ENCODE measurements at places on chromosomes 5 and 9.

DNA sequence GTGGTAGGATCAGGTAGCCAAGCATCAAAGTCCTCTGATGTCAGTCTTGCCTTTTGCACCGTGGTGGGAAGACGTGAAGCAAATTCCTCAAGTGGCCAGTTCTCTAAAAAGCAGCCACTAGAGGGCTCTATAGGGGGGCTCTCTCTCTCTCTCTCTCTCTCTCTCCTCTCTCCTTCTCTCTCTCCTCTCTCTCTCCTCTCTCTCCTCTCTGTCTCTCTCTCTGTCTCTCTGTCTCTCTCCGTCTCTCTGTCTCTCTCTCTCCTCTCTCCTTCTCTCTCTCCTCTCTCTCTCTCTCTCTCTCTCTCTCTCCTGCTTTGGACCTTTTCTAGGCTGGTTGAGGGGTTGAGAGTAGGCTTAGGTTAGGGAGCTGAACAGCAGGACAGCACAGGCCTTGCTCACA, 13.9 kb upstream of the OSMR start:
- DNase-seq: no peak

DNA sequence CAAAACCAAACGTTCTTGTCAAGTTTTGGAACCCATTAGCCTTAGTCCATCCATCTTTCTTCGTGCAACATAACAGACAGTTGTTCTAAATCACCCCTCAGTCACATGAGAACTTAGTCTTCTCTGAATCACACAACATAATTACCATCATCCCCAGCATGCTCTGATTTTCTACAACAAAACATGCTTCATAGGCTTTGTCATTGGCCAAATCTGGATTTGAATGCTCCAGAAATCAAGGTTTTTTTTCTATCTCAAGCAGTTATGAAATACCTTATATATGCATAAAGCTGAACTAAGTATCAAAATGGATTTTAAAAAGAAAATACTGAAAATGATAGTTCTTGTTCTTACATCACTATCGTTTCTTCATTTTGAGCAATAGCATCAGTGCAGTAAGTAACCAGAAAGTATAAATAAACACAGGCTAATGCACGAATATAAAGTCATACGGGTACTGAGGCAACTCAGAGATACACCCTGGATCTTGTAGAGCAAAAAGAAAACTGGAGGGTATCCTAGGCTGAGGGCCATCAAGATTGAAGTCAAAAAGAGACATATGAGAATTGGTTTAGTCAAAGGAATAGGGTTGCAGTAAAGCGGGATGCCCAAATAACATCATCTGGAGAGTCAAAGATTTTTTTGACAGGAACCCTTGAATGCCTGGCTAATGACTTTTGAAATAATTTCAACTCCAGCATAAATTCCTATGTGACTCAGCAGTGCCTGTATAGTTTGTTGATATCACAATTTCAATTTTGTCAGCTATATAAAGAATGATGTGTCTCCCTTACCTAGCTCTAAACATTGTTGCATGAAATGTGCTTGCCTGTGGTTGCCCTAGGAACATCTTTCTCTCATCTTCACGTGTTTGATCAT, 164.7 kb downstream of the ADAMTSL1 start:
- no peak for DNase-seq

GRCh38 chr9:129341987-129342348, 163.9 kb upstream of the IER5L start:
- no peak for DNase-seq

GRCh38 chr5:35502206-35502605, 115.5 kb upstream of the SPEF2 start:
- DNase-seq: no peak

GRCh38 chr5:115586525-115587146, 15.6 kb downstream of the TICAM2 start:
- peak; percentile 32 for DNase-seq

DNA sequence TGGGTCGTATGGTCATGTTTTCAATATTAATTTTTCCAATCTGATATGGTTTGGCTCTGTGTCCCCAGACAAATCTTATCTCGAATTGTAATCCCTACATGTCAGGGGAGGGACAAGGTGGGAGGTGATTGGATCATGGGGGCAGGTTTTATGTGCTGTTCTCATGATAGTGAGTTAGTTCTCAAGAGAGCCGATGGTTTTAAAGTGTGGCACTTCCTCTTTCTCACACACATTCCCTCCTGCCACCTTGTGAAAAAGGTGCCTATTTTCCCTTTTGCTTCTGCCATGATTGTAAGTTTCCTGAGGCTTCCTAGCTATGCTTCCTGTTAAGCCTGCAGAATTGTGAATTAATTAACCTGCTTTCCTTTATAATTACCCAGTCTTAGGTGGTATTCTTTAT, 309.1 kb upstream of the GRIN3A start:
- DNase-seq: no peak

GRCh38 chr9:76652894-76653293, 111.3 kb upstream of the PCA3 start:
- DNase-seq: no peak

- no peak for DNase-seq
Measured at GRCh38 chr5:171588790-171589189, 169.3 kb downstream of the FGF18 start.

- peak; percentile 19 for DNase-seq
Measured at GRCh38 chr9:130701059-130702022, 7.8 kb downstream of the EXOSC2 start.

- DNase-seq: no peak
Measured at GRCh38 chr5:149355688-149356087, 2.2 kb upstream of the PCYOX1L start.

- DNase-seq: no peak
Measured at GRCh38 chr9:128124451-128124850, 3.1 kb downstream of the PTGES2 start.

DNA sequence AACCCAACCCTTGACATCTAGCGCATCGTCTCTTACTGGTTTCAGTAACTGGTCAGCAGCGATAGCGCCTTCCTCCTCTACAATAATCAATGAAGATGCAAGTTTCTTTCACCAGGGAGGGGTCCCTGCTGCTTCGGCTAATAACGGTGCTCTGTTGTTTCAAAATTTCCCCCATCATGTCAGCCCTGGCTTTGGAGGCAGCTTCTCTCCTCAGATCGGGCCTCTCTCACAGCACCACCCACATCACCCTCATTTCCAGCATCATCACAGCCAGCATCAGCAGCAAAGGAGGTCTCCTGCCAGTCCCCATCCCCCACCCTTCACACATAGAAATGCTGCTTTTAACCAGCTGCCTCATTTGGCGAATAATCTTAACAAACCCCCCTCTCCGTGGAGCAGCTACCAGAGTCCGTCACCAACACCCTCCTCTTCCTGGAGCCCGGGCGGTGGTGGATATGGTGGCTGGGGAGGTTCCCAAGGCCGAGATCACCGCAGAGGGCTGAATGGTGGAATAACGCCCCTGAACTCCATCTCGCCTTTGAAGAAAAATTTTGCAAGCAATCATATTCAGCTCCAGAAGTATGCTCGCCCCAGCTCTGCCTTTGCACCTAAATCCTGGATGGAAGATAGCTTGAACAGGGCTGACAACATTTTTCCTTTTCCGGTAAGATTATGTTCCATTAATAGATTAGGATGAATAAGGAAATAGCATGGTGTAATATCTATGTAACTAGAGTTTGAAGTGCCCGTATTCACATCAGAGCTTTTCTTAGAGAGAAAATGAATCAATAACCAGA, 2.2 kb downstream of the CPEB4 start:
- DNase-seq: peak; percentile 47

GRCh38 chr5:94967525-94967924, 317.4 kb downstream of the MCTP1 start:
- no peak for DNase-seq

GRCh38 chr5:56522960-56523359, 289.8 kb upstream of the ANKRD55 start:
- no peak for DNase-seq

- no peak for DNase-seq
Measured at GRCh38 chr5:179836225-179837019, 15.7 kb downstream of the SQSTM1 start.

DNA sequence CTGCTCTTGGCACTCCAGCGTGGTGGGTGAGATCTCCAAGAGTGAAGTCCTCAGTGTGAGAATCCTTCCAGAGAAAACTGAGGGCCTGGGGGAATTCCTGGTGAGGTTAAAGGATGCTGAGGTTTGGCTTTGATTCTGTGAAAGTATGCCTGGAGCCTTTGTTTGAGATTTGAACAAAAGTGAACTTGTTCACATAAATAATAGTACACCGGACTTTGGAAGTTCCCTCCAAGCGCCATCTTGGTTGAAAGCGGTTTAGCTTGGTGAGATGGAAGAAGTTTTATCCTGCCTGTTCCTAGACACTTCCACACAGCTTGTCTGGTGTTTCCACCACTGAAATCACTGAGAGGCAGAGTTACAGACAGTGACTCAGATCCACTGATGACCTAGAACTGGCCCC, 286.4 kb downstream of the NTRK2 start:
- DNase-seq: no peak

DNA sequence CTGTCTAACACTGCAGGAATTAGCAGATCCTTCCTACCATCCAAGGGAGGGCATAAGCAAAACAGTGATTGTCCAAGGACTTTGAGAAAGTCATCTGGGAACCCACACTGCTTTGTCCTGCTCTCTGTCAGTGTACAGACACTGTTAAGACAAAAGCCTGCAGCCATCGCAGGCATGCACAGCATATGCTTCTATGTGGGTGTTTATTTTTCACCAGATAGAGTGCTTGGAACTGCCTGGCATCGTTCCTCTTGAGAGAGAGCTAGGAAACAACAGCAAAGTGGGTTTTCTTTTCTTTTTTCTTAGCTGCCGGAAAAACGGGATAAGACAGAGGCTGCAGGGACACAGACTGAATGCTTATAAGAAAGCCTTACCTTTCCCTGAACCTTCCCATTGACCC, 212.3 kb downstream of the ICE1 start:
- no peak for DNase-seq

DNA sequence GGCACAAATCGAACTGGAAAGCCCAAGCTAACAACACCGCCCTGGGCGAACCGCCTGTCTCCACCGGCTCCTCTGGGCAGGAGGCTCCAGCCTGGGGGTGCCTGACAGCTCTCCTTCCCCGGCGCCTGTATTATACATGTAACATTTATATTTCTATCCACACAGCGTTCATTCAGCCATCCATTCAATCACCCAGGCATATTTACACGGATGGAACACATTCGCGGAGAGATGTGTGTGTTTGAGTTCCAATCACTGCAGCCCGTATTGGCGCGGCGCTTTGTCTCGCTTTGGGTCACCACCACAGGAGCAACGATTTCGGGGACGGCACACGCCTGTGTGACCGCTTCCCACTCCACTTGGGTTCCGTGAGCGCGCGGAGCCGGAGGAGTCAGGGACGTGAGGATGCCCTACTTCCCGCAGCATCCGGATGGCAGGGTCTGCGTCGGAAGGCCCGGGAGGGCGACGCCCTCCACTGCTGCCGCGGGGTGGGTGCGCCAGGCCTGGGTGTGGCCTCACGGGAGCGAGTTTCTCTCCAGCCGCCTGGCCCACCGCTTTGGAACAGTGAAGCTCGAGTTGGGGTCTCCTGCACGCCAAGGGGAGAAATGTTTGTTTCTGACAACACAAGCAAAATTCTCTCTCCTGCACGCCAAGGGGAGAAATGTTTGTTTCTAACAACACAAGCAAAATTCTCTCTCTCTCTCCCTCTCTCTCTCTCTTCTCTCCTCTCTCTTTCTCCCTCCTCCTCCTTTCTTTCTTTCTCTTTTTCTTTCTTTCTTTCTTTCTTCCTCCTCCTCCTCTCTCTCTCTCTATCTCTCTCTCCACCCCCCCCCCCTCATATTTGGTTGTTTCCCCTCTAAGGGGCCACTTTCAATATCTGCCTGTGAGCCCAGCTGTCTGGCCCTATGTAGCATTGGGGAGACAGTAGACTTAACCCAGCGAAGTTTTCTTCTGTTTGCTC, 1.1 kb upstream of the SV2C start:
- peak; percentile 44 for DNase-seq

GRCh38 chr9:109950710-109951443, 170.9 kb downstream of the PALM2AKAP2 start:
- DNase-seq: no peak

- DNase-seq: no peak
Measured at GRCh38 chr5:67206929-67207328, 10.3 kb upstream of the CD180 start.

DNA sequence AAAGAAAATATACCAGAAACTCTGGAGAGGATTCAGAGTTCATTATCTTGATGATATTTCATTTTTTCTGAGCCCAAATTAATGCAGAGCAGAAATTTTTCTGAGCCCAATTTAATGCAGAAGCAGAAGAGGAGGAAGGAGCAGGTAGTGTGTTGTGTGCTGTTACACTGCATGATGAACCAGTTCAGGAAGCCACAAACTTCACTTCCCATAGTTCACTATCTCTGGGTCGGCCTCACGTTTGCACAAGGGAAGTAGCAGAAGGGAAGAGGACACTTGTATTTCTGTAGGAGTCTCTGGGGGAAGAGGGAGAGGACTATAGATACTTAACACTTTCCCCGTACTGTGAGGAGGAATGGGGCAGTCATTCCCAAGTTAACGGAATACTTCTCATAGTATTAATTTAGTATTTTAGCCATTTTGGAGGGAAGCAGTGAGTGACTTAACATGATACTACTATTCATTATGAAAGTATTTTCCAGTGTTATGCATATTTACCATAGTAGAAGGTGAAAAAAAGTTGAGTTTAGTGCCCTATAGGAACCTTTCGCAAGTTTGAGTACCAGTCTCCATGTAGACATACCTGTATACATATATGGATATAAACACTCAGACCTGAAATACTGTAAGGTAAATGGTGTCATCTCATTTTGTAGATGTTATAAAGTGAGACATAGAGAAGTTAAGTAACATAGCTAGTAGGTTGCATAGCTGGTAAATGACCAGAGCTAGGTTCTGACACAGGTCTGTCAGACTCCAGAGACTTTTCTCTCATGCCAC, 30.0 kb downstream of the XPA start:
- DNase-seq: no peak

DNA sequence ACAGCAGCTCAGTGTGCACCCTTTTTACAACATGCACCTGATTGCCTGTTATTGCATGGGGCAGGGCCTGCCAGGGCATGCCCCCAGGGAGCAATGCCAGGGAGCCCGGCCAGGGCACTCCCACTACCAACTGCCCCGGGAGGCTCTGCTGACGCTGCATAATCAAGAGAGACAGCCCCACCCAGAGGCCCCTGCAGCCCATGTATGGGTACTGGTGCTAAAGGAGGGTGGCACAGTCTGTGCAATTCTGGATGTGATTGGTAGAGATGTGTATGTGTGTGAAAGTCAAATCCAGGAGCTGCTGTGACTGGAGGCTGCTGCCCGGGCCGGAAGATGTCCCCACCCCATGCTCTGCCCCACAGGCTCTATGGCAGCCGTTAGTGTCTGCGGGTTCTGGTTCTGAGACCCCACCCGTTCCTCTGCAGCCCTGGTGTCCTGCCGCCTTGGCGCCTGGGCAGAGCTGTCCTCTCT, 3.9 kb upstream of the NEURL1B start:
- no peak for DNase-seq

DNA sequence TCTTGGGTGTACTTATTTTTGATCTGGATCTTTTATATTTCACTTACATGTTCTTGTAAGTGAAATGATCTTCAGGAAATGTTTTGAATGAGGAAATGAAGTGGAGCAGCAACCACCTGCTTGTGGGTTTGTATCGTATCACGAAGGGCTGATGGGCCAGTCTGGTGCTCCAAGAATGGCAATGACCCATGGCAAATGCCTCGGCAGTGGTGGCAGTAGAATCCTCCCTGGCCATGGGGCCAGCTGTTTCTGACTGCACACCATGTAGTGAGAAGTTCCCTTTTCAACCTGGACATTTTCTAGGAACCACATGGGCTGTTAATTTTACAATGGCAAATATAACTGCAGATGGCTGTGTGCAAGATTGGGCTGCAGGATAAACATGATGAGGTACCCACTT, 29.9 kb downstream of the MAT2B start:
- DNase-seq: no peak

- no peak for DNase-seq
Measured at GRCh38 chr5:83639911-83640310, 80.7 kb downstream of the HAPLN1 start.
